IPS-NIHi11 (cell line): ENCODE measurements at places on chromosomes 7 and 10.
A peak's percentile ranks its signal among the peaks of the same experiment; 100 is the strongest.

DNA sequence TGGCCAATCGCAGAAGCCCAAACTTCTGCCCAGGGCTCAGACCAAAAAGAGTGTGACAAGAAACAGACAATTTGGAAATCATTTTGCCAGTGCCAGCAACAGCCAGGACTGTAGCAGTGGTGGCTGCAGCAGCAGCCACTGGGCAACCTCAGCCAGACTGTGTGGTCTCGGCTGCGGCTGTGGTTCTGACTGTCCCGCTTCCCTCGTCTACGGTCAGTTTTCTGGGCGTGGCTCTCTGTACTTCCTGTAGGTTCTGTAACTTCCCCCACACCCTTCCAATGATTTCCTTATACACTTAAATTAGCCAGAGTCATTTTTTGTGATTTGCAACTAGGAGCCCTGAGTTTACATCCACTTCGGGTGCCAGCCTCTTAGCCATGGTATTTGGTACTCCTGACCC, 39.9 kb downstream of the CYTH3 start:
- DNase-seq, result no peak

DNA sequence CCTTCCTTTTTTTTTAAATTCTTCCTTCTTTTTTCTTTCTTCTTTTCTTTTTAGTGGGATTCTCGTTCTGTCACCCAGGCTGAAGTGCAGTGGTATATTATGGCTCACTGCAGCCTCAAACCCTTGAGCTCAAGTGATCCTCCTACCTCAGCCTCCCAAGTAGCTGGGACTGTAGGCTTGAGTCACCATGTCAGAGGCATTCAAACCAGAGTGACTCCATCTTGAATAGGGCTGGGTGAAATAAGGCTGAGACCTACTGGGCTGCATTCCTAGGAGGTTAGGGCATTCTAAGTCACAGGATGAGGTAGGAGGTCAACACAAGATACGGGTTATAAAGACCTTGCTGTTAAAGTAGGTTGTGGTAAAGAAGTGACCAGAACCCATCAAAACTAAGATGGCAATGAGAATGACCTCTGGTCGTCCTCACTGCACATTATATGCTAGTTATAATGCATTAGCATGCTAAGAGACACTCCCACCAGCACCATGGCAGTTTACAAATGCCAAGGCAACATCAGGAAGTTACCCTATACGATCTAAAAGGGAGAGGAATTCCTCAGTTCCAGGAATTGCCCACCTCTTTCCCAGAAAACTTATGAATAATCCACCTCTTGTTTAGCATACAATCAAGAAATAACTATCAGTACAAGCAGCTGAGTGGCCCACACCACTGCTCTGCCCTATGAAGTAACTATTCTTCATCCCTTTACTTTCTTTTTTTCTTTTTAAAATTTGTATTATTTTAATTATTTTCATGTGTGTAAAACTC, 99.0 kb upstream of the ITGB1 start:
- no peak for DNase-seq

DNA sequence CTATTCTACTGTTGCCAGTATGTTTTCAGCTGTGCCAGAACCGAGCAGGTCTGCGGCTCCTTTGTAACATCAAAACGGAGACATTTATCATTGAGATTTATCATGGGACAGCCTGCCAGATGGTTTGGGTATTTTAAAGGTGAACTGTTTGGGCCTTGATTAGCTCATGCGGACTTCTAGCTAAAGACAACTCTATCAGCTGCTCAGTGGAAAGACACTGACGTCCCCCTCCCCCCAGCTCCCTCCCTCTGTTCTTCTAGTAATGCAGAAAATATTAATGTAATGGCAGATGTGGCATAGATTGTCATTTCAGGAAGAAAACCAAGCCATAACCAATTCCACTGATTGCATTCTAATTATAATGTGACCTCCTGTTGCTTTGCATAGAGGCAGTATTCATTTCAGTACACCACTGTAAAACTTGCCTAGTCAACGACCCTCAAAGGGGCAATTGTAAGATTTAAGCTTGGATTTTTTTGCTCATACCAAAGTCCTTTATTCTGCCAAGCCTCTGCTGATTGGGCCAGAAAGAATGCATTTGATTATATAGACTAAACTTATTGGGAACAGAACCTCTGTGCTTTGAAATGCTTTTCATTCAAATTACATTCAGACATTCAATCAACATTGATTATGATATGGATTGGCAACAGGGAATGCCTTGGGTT, 966.8 kb downstream of the LRMDA start:
- DNase-seq, result no peak

DNA sequence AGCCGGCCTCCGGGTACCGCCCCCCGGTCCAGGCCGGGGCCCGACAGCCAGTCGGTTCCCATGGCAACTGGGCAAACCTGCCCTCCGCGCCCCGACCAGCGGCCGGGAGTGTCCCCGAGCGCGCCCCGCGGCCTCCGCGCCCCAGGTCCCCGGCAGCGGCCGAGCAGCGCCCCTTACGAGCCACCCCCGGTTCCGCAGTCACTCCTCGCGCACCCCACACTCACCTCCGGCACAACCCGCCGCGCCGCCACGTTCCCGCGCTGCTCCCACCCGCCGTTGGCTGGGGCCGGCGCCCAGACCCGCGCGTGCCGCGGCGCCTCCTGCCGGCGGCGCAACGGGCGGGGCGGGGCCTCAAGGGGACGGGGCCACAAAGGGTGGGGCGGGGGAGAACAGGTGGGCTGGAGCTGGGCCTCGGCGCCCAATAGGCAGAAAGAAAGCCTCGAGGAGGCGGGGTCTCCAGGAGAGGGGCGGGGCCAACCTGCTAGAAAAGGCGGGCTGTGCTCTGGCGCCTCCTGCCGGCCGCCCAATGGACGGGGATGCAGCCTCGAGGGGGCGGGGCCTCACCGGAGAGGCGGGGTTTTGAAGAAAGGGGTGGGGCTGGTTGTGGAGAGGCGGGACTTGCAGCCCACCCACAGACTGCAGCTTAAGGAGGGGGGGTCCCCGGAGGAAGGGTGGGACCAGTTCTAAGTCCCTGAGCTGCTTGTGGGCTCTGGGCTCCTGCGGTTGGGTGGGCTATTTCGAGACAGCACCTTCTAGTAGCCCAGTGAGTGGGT, at the start of gene RADIL:
Gene RADIL (minus strand): TSS at position 345 of the 773 bp plus-strand sequence. CDS start 5,577 bp downstream, outside the sequence.
- DNase-seq, result peak; percentile 99

DNA sequence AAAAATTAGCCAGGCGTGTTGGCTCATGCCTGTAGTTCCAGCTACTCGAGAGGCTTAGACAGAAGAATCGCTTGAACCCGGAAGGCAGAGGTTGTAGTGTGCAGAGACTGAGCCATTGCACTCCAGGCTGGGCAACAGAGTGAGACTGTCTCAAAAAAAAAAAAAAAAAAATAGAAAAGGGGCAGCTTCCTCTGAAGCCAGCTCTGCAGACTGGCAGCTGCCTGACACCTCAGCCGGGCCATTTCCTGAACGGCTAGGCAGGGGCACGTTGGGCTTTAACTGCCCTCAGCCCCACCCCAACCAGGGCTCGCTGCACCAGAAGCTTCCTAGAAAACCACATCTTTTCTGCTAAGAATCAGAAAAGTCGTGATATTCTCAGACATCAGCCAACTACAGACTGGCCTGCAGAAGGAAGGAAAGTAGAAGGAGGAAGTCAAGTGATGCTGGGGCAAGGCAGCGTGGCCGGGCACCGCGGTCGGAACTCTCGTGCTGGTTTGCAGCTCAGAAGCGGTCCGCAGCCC, 38.0 kb downstream of the PRKAG2 start:
- DNase-seq, result no peak

- DNase-seq, result peak; percentile 22
Observed at GRCh38 chr10:28587970-28588290, 55.0 kb downstream of the WAC start.

DNA sequence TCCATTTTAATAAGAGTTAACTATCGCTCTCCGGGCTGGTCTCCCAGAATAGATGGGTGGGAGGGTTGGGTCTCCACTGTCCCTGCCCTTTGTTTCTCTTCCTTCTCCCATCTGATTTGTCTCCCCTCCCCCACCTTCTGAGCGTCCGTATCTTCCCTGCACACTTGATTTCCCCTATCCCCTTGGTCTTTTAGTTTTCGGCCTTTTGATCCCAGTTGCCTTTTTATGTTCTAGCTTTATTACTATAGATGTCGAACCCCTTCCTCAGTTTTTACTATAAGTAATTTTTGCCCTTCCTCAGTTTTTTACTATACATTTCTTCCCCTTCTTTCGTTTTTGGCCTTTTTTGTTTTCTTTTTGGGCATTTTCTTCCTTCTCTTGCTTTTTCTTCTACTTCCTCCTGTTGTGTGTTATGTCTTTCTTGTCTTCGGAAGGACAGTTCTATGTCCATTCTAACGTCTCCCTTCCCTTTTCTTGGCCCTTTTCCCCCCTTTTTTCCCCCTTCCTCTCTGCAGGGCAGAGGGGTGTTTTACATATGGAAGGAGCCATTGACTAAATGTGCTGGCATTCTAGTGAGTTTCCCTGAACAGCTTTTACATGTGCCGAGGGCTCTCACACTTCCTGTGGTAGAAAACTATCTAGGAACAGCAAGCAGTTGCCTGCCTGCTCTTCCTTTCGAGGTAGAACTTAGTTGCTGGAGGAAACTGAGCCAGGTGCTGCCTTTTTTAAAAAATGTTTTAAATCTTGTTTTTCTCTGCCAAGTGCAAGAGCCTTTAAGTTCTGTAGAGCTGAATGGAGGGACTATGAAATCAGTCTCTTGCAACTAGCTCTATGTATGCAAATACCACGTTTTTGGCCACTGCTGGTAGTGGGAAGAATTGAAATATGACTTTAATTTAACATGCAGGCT, 2.8 kb downstream of the TET1 start:
- peak; percentile 45 for DNase-seq

DNA sequence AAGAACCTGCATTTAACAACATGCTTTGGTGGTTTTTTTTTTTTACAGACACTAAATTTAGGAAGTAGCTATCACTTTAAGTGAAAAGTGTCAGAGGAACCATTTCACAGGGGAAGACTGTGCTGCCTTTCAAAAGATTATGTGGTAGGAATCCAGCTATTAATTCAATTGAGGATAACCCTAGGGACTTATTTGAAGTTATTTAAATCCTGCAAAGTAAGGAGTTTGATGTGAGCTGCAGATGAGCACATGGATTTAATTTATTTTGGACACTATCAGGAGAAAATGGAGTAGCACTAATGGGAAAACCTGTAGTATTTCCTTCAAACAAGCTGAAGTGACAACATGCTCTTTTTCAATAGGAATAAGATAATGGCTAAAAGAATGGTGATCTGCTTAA, 419.8 kb downstream of the ANKRD7 start:
- no peak for DNase-seq
